ENCODE measurements at places on chromosomes 6 and 20.

DNA sequence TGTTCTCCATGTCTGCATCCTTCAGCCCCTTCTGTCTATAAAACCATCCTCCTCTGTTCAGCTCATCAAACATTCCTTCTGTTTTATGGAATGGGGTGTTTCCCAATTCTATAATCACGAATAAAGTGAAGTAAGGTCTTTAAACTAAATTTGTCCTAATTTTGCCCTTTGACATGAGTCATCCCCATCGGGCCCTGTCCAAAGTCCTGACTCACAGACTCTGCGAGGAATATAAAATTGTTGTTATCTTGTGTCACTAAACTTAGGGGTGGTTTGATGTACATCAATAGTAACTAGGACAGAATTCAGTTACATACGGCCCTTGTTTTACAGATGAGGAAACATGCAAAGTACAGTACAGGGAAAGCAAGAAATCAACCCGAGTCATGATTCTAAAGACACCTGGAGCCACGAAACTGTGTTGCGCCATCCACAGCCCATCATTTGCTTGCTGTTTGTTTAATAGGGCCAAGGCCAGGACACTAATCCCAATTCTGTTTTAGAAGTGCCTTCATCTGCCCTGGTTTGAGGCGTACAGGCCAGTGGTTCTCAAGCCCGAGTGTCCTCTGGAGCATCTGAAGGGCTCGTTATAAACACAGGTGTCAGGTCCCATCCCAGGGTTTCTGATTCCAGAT is 2.8 kb downstream of the ACSS1 start:
- peaks cover 97% of the 10 kb centered on the region for H3K27me3 ChIP-seq
- H3K4me3 ChIP-seq = no peak overlapping the region
- H3K36me3 ChIP-seq = no peaks in the 10 kb centered on the region
- peaks cover 11% of the 10 kb centered on the region for H3K4me1 ChIP-seq
- no peak for DNase-seq
- H3K27ac ChIP-seq = no peak overlapping the region

- H3K27ac ChIP-seq = peak overlapping the region; percentile 74
- H3K4me1 ChIP-seq = peaks cover 47% of the 10 kb centered on the region
- DNase-seq = no peak
- no peak overlapping the region for H3K4me3 ChIP-seq
- no peaks in the 10 kb centered on the region for H3K36me3 ChIP-seq
These were observed 77.0 kb downstream of the MRPL14 start for GRCh38 chr6:44049989-44050871.

GRCh38 chr6:163573503-163574179 is 159.1 kb downstream of the QKI start:
- H3K4me3 ChIP-seq = no peak overlapping the region
- DNase-seq = no peak
- no peaks in the 10 kb centered on the region for H3K27me3 ChIP-seq
- H3K27ac ChIP-seq = no peak overlapping the region
- H3K4me1 ChIP-seq = peaks cover 40% of the 10 kb centered on the region
- H3K36me3 ChIP-seq = peaks cover 59% of the 10 kb centered on the region

- peaks cover 5% of the 10 kb centered on the region for H3K4me1 ChIP-seq
- no peak overlapping the region for H3K27ac ChIP-seq
- no peaks in the 10 kb centered on the region for H3K36me3 ChIP-seq
- H3K4me3 ChIP-seq = no peak overlapping the region
- no peaks in the 10 kb centered on the region for H3K27me3 ChIP-seq
These were observed 186.7 kb downstream of the RPS12 start for GRCh38 chr6:133001040-133001565.

DNA sequence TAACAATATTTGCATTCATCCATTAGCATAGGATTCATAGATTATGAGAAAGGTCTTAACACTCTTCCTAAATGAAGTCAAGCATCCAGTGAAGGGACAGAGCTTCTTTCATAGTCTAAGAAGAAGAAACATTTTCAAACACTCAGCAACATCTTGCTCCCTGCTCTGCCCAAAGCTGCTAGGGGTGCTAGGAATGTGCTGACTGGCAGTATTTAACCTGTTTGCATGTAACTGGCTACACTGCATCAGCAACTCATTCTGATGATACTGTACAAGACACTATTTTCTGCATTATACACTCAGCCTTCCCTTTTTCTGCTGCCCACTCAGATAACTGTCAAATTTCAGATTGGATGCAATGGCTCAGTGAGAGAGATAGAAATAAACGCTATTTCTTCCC is 495.1 kb upstream of the ARID1B start:
- H3K4me3 ChIP-seq = no peak overlapping the region
- DNase-seq = no peak
- no peak overlapping the region for H3K27ac ChIP-seq
- peaks cover 4% of the 10 kb centered on the region for H3K27me3 ChIP-seq
- H3K4me1 ChIP-seq = peaks cover 22% of the 10 kb centered on the region

GRCh38 chr6:24489881-24490280 is 503 bp upstream of the GPLD1 start:
- no peak for DNase-seq
- H3K4me1 ChIP-seq = peaks cover 11% of the 10 kb centered on the region
- H3K4me3 ChIP-seq = no peak overlapping the region
- H3K27ac ChIP-seq = no peak overlapping the region
- H3K27me3 ChIP-seq = peaks cover 27% of the 10 kb centered on the region

DNA sequence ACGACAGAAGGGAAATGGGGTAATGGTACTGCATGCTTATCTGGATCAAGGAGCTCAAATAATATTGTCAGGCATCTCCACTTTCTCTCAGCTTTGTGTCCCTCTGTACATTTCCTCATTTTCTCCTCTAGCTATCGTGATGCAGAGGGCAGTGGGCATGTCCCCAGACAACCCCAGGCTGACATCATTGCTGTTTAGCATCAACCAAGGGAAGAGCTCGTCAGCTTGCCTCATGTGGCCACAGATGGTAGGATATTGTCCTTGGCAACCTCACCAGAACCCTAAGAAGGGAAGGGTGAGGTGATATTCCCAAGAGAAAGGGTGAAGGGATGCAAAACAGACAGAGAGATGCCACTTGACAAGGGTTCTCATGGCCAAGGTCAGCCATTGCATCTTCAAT is 58.3 kb downstream of the MAFB start:
- peaks cover 5% of the 10 kb centered on the region for H3K27me3 ChIP-seq
- H3K36me3 ChIP-seq = peaks cover 5% of the 10 kb centered on the region
- H3K4me3 ChIP-seq = no peak overlapping the region

GRCh38 chr20:6704132-6704861 is 63.2 kb upstream of the BMP2 start:
- H3K27ac ChIP-seq = no peak overlapping the region
- DNase-seq = no peak
- peaks cover 21% of the 10 kb centered on the region for H3K4me1 ChIP-seq
- peaks cover 10% of the 10 kb centered on the region for H3K27me3 ChIP-seq

DNA sequence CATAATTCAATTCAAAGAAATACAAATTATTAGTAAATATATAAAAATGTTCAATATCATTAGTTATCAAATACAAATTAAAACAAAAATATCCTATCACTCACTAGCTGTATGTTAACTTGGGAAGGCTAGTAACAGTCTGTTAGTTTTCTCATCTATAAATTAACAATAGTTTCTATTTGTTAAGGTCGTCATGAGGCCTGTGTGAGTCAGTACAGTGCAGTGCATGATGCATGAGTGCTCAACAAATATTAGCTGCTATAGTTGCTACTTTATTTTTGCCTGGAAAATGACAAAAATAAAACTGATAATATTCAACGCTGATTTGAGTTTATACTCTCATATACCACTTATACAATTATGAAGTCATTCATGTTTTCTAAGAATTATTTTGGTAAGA is 401.6 kb upstream of the RUNX2 start:
- H3K36me3 ChIP-seq = peaks cover 5% of the 10 kb centered on the region
- H3K27ac ChIP-seq = no peak overlapping the region
- H3K4me1 ChIP-seq = peaks cover 7% of the 10 kb centered on the region
- H3K4me3 ChIP-seq = no peak overlapping the region
- no peaks in the 10 kb centered on the region for H3K27me3 ChIP-seq

- DNase-seq = no peak
- H3K27me3 ChIP-seq = no peaks in the 10 kb centered on the region
- H3K27ac ChIP-seq = no peak overlapping the region
- H3K4me3 ChIP-seq = no peak overlapping the region
- H3K36me3 ChIP-seq = peaks cover 11% of the 10 kb centered on the region
These were observed 3.6 kb downstream of the DOP1A start for GRCh38 chr6:83071023-83071422.

- H3K27ac ChIP-seq = peak overlapping the region; percentile 100
- peak overlapping the region; percentile 92 for H3K4me3 ChIP-seq
- H3K4me1 ChIP-seq = peaks cover 36% of the 10 kb centered on the region
- peaks cover 25% of the 10 kb centered on the region for H3K27me3 ChIP-seq
- H3K36me3 ChIP-seq = peaks cover 14% of the 10 kb centered on the region
These were observed 537 bp downstream of the PPIL4 start for GRCh38 chr6:149545258-149545753.

All from nephron progenitor cell (in vitro differentiated cells).